ENCODE measurements at places on chromosomes 2 and 18.

DNA sequence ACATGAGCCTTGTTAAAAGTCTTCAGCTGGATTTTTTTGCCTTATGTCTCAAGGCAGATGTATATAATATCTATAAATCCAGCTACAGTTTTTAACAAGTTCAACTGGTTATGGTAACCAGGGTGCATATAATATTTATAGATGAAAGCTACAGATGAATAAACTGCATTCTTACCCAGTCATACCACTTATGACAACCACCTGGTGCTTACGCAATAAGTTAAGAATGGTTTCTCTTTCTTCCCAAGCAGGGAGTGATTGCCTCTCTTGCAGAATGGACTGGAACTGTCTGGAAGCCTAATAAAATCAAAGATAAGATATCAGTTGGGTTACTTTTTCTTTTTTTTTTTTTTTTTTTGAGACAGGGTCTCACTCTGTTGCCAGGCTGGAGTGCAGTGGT, 19.6 kb downstream of the DHX57 start:
- no peak for DNase-seq

GRCh38 chr2:120817136-120817955, 81.7 kb downstream of the GLI2 start:
- DNase-seq, result no peak

DNA sequence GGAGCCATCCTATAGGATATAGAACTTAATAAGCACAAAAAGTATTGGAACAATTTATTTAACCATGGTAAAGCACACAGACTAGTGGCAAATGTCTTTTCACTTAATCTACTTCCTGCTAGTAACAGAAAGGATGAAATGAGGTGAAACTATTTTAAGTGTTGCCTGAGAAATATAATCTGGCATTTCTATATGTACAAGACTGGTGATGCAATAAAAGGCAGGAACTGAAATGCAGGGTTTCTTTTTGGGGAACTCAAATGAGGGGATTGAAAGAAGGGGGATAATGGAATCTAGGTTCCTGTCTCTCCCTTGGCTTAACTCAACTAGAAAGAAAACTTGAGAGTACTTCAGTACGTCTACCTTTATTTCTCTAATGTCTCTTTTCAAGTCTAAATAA, 122.3 kb downstream of the MEMO1 start:
- DNase-seq, result no peak

- DNase-seq, result no peak
These were observed 408.5 kb downstream of the ZEB2 start for GRCh38 chr2:144111437-144111836.
